Activated T-cell treated with anti-CD3 and anti-CD28 coated beads, Interleukin-2, amount 50 U/mL, for 4 hours (primary cell): ENCODE measurements at places on chromosomes 3 and 15. TPM values are rescaled to one million over a fixed set of nuclear protein-coding genes. Genes with fewer than 3 reads are reported as not detected.

- DNase-seq, result peak; percentile 9
Measured at GRCh38 chr3:190424478-190425439, 24.9 kb downstream of the TMEM207 start.

DNA sequence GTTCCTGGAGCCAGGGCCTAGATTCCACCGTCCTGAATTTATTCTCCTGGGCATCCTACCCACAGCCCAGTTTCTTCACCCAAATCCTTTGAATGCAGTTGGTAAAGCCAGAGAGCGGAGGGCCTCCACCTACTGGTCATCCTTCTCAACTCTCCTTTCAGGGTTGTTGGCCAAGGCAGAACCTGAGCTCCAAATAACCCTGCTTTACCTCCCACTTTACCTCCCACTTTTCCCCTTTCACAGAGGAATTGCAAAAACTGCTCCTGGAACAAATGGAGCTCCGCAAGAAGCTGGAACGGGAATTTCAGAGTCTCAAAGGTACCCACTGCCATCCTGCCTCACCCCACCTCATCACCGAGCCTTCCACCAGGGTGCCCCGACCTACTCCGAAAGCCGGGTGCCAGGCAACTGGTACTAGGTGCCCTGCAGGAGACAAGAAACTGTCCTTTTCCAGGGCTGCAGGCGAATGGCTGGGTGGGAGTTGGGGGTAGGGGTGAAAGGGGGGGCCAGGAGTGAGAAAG lies 6.8 kb downstream of the SKOR1 start:
- no peak for DNase-seq

The USP13 gene
- 9.1 TPM for total RNA-seq

- no peak for DNase-seq
Measured at GRCh38 chr3:24562895-24563294, 68.2 kb upstream of the THRB start.

- no peak for DNase-seq
Measured at GRCh38 chr3:193885832-193886231, 250.1 kb upstream of the HES1 start.

- DNase-seq, result no peak
Measured at GRCh38 chr3:138089091-138089490, 26.3 kb downstream of the DZIP1L start.
